ENCODE measurements at places on chromosomes 1 and 21.

DNA sequence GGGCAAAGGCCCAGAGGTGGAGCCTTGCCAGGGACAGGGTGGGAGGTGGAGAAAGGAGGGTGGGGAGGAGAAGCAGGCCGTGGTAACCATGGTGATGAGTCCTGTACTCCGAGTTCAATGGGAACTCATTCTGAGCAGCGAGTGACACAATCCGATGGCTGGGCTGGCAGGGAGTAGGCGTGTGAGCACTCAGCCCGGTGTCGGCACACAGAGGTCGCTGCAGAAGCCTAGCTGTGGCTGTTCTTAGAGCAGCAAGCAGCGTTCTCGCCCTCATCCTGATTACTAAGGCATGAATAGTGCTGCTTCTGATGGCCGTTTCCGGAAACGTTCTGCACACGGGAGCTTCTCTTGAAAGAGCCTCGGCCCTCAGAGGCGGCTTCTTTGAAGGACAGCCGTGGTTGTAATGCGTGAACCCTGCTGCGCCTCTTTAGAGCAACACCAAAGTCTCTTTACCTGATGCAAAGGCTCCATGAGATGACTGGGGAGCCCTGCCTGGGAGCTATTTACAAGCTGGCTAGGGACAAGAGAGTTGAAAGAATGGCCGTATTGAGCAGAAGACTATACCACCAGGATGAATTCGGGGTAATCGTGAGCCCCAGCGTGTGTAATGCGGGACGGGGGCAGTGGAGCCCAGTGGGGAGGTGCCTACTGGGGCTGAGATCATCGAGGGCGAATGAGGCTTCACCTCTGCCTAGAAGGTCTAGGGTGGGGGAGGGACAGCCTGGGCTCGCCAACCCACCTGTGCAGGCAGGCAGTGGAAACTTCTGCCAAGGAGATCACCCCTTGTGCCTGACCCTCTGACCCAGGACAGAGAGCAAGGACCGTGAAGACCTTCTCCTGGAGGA lies 72.8 kb upstream of the PAX7 start:
- H3K4me3 ChIP-seq = no peak overlapping the region
- no peaks in the 10 kb centered on the region for H3K36me3 ChIP-seq
- H3K4me1 ChIP-seq = no peaks in the 10 kb centered on the region
- DNase-seq = no peak
- H3K27ac ChIP-seq = no peak overlapping the region

GRCh38 chr1:228917342-228917741 lies 182.1 kb downstream of the RHOU start:
- no peak for DNase-seq
- no peak overlapping the region for H3K27ac ChIP-seq
- no peaks in the 10 kb centered on the region for H3K27me3 ChIP-seq
- H3K36me3 ChIP-seq = peaks cover 2% of the 10 kb centered on the region
- H3K4me3 ChIP-seq = no peak overlapping the region
- H3K4me1 ChIP-seq = peaks cover 18% of the 10 kb centered on the region

DNA sequence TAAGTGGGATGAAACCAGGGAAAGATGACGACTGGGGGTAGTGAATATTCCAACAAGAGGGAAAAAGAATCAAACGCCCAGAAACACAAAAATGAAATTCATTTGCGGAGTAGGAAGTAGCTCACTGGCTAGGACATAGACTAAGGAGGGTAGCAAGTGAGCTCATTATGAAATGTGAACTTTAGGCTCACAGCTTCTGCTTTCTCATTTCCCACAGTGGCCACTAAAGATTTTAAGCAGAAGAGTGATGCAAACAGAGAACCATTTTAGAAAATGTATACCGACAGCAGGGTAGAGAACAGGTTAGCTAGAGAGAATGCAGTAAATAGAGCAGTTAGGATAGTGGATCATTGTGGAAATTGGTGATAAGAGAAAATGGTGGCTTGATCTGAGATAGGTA lies 3.5 kb downstream of the CD48 start:
- no peak overlapping the region for H3K4me3 ChIP-seq
- H3K27ac ChIP-seq = no peak overlapping the region
- H3K27me3 ChIP-seq = no peaks in the 10 kb centered on the region

DNA sequence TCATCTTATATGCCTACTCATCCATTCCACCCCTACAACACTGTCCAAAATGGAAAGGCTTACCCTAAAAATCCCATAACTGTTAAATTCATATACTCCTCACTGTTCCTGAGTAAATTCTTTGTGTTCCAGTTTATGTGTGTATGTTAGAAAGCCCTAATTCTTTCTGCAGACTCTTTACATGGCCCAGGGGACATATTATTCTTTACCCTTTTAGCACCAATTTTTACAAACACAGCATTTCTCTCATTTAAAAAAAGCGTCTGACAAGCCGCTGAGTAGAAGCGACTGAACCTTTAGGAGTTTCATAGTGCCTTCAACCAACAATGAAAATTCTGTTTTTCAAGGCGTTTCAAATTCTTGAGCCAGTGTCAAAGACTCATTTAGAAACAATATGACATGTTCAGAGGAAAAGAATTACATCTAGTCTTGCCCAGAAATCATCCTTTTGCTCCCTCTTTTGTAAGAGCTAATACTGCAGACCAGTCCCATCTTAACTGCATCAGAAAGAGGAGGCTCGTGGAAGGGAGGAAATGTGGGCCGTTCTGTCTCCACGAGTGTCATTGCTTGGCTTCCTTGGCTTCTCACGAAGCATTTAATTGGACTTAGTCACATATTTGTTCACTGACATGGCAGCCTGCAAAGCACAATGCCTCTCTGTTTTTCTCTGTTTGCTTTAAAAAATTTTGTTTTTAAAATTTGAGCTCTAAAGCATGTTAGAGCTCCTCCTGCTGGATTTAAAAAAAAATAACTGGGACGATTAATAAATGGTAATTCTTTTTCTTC lies 21.3 kb upstream of the C1orf105 start:
- no peak for DNase-seq
- H3K4me1 ChIP-seq = peaks cover 57% of the 10 kb centered on the region
- no peak overlapping the region for H3K4me3 ChIP-seq
- peaks cover 2% of the 10 kb centered on the region for H3K27me3 ChIP-seq
- H3K36me3 ChIP-seq = no peaks in the 10 kb centered on the region
- peak overlapping the region; percentile 58 for H3K27ac ChIP-seq

DNA sequence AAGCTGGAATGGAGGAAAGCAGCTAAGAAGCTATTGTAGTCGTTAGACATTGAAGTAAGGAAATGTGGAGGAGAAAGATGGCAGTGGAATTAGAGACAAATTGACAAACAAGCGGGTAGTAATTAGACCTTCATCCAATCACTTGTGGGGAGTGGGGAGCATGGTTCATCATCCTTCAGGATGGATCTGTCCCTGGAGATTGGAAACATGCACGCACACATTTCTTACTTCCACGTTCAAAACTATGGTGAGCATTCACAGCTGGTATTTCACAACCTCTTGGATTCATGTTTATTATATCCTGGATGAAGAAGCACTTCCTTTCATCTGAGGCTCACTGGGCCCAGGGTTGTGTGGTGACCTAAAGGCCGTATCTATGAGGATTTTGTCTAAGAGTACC lies 188.1 kb downstream of the ST6GALNAC3 start:
- no peaks in the 10 kb centered on the region for H3K27me3 ChIP-seq
- no peak for DNase-seq
- H3K27ac ChIP-seq = no peak overlapping the region
- H3K4me1 ChIP-seq = peaks cover 17% of the 10 kb centered on the region

Data from activated CD8-positive, alpha-beta memory T cell treated with anti-CD3 and anti-CD28 coated beads, Interleukin-2, amount 10 ng/mL, durations not matched to agents 7 days and 5 days (primary cell).